ENCODE measurements at places on chromosomes 16 and 17. TPM values are rescaled to one million over a fixed set of nuclear protein-coding genes. Genes with fewer than 3 reads are reported as not detected.

The HSDL1 gene
- total RNA-seq = 36.4 TPM

The CEP112 gene
- total RNA-seq = 9.6 TPM

The RUNDC1 gene
- 5.7 TPM for total RNA-seq

The FOXF1 gene
- 34.7 TPM for total RNA-seq

The HSD17B1 gene
- 1.5 TPM for total RNA-seq

The KRTAP3-1 gene
- not detected for total RNA-seq
